Activated CD8-positive, alpha-beta memory T cell treated with anti-CD3 and anti-CD28 coated beads for 48 hours (primary cell): ENCODE measurements at places on chromosomes 12 and 14.
A peak's percentile ranks its signal among the peaks of the same experiment; 100 is the strongest.

DNA sequence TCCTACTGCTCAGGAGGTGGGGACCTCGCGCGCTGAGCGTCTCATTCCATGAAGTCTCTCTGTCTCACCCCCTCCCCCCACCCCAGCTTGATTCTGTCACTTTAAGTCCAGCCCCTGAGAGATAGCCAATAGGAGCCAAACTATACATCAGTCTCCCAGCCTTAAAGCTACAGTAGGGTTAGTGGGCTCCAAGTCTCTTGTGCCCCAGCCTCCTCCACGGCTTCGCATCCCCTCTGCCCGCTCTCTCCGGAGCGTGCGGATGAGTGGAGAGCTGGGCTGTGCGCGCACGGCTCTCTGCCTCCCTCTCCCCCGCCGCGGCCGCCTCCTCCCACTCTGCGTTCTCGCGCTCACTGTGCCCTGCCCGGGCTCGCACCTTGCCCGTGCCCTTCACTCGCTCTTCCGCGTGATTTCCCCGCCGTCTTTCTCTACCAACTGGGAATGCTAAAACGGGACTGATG is at the start of gene ESRRB:
Gene ESRRB (plus strand): TSS at position 191 of the 458 bp plus-strand sequence. CDS start 265 bp downstream, at position 456.
- DNase-seq = no peak

DNA sequence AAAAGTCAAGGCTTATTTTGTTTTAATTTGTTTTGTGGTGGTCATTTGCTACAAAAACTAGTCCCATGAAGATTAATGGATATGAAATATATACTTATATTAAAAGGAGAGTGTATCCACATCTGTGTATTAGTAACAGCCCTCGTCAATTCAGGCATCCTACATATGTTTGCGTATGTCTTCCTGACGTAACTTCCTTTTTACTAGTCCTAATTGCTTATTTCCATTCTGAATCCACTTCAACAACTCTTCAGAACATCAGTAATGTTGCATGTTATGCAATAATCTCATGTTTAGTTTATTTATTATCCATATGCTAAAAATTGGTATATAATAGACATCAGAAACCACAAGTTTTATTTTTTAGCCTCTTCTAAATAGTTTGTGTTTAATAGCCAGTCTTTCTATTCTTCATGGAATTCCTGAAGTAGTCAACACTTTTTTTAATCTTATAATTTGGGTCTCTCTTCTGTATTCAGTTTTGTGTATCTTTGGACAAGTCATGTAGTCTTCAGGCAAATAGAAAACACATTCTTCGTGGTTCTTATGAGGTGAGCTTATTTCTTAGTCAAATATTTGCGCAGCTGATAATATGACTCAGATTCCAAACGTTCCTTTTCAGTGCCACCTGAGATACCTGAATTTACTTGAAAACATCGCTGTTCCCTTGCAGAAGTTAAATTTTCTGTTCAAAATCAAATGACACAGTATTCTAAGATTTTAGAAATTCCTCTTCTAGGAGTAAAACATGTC is 268.6 kb downstream of the CCDC59 start:
- no peak for DNase-seq

- DNase-seq = no peak
Measured at GRCh38 chr14:25698111-25698510, 648.2 kb upstream of the STXBP6 start.

DNA sequence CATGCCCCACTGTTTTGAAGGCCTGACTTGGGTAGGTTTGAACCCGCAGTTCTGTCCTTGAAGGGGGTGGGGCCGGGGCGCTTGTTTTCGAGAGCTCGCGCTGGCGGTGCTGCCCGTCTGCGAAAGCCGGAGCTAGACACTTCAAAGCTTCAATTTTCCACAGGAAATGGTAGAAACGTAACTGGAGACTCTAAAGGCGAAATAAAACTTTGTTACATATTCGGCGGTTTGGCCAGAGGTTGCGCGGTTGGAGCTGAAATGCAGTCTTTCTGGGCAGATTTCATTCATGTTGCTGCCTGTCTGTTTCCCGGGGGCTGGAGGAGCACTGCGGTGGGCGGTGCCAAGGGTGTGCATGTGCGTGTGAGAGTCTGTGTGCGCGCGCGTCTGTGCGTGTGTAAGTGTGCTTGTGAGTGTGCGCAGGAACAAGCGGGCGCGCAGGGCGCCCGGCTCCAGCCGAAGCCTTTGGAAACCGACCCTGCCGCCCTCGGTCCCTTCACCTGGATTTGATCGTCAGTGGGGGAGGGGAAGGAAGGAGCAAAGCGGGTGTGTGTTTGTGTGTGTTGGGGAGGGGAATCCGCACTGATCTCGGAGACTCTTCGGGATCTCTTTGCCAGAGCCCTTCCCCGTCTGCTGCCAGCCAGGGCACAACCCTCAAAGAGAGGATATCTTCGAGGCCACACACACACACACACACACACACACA is 227.7 kb upstream of the CRY1 start:
- DNase-seq = peak; percentile 45

DNA sequence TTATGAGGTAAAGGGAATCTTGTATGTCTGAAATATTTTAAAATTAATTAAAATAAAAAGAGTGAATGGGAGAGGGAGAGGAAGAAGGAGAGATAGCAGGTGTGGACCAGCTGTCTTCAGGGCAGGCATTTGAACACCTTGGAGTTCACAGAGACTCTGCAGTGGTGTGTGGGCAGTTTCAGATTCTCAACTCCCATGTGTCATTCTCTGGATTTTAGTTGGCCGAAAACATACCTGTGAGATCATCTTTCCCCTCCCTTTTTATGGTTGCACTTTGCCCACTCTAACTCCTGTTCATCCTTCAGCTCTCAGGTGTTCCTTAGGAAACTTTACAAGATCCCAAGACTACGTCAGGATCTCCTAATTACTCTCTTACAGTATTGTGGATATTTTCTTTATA is 108.1 kb downstream of the ERC1 start:
- DNase-seq = no peak

GRCh38 chr12:34163443-34163842 is 141.1 kb downstream of the ALG10 start:
- DNase-seq = no peak

GRCh38 chr12:68040450-68041075 is 51.3 kb downstream of the IFNG-AS1 start:
- DNase-seq = peak; percentile 25

DNA sequence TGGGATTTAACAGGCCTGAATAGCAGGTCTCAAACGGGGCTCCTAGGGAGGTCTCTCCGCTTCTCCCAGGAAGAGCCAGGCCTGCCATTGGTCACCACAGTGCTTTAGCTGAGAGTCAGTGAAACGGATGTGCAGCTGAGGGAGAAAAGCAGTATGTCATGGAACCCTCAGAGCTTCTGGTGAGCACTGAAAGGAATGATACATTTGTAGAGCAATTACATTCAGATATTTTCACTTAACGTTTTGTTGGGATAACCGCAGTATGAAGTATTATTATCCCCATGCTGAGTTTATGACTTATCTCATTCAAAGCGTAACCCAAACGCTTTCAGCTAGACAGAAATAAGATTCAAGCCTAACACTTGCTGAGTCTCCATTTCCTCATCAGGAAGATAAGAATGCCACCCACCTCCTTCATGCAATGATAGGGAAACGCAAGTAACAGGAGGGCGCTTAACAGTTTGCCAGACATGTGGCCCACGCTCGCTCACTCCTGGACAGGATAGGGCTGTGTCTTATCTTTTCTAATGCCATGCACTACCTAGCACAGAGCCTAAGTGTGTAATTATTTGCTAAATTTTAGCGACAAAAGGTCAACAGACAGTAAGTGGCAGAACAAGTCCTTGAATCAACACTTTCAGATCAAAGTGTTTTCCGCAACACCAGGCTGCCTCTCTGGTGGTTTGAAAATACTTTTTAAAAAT is 28.2 kb downstream of the DAD1 start:
- DNase-seq = no peak

- DNase-seq = no peak
Measured at GRCh38 chr12:19749906-19750574, 310.7 kb downstream of the AEBP2 start.

DNA sequence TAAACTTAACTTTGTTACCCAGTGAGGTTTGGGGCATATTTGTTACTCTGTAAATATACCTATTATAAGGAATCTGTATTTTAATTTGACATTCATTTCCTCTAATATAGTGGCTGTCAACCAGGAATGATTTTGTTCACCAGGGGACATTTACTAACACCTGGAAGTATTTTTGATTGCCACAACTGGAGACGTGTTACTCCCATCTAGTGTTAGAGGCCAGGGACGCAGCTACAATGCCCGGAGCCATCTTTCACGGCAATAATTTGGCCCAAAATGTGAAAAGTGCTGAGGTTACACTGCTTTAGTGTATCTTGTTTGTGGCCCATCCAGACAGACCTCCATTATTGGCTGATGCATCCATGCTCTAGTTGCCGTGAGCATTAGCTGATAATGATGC is 881.3 kb upstream of the ATXN7L3B start:
- DNase-seq = no peak

- DNase-seq = no peak
Measured at GRCh38 chr12:91636721-91637120, 454.1 kb upstream of the DCN start.

GRCh38 chr12:51841727-51842126 is 6.8 kb downstream of the FIGNL2 start:
- no peak for DNase-seq

- no peak for DNase-seq
Measured at GRCh38 chr14:61475316-61475715, 153.9 kb downstream of the PRKCH start.

GRCh38 chr12:45012749-45013148 is 38.1 kb downstream of the DBX2 start:
- no peak for DNase-seq

- no peak for DNase-seq
Measured at GRCh38 chr12:12230275-12230674, 36.6 kb downstream of the LRP6 start.

DNA sequence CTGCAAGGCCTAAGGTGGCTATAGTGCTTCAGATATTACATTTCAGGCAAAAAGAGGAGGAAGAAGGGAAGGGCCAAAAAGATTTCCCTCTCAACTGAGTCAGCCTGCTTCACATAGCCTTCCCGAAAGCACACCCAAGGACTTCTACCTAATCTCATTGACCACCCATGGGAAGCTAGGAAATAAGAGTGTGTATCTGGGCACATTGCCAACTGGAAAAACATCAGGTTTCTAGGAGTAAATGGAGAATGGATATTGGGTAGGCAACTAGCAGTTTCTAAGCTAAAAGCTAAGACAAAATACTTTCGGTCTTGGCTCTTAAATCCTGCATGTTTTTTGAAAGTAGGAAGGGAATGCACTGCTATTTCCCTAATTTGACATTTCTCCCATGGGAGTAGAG is 221.7 kb upstream of the GRIP1 start:
- no peak for DNase-seq

DNA sequence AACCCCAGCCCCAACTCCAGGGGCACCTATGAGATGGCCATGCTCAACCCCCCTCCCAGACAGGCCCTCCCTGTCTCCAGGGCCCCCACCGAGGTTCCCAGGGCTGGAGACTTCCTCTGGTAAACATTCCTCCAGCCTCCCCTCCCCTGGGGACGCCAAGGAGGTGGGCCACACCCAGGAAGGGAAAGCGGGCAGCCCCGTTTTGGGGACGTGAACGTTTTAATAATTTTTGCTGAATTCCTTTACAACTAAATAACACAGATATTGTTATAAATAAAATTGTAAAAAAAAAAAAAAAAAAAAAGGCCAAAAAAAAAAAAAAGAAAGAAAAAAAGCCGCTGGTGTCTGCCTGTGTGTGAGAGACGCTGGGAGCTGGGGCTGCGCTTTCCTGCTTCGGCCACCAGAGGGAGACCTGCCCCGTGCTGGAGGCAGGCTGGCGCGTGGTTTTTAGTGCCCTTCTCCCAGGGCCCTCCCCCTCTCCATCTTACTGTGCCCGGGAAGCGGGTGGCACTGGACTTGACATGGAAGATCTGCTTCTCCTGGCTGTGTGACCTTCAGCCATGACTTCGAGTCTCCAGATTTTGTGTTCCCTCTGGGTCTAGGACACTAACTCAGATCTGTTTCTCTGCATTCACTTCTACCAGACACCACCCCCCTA is 3.4 kb upstream of the NXPH4 start:
- DNase-seq = peak; percentile 56

- DNase-seq = no peak
Measured at GRCh38 chr12:104784592-104784991, 173.5 kb downstream of the SLC41A2 start.

GRCh38 chr12:15435597-15435996 is 113.3 kb downstream of the PTPRO start:
- DNase-seq = no peak

DNA sequence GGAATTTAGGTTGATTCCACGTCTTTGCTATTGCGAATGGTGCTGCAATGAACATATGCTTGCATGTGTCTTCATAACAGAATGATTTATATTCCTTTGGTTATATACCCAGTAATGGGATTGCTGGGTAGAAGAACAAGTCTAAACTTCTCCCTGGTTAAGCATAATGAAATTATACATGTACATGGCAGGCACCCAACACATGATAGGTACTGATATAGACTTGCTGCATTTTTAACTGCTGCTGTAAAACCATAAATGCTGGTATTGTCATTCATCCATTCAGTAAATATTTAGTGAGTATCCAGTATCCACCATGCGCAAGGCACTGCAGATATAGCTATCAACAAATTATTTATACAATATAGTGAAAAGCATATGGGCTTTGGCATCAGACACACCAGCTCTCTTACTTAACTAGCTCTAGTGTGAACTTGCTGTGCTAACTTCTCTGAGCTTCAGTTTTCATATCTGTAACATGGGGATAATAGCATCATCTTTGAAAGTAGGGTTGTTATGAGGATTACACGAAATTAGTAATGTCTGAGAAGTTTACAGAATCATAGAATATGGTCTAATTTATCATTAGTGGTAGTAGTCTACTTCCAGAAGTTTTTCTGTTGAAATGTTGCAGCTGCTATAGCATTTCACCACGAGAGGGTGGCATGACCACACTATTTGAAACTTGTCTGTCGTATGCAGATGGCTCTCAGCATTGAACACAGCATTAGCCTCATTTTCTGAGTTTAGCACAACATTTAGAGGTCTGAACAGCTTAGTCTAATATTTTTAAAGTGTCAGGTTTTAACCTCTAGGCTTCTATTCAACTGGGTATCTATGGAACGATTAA is 32.0 kb upstream of the SEL1L start:
- DNase-seq = no peak

DNA sequence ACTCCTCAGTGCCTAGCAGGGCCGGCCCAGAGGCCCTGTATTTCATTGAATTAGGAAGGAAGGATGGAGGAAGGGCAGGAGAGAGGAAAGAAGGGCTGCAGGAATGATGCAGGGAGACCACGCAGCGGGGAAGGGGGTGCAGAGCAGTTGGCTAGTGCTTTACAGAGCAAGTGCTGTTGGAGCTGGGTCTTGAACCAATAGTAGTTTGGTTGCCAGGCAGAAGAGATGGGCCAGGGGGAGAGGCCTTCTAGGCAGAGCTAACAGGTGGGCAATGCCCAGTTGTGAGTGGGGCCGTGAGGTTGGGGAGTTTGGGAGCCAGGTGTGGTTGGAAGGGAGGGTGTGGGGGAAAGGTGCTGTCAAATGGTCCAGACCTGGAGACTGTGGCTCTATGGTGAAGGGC is 39.1 kb upstream of the SRSF5 start:
- DNase-seq = no peak
